DMS 273 treated with DMSO at 0.1 percent for 48 hours (cell line): ENCODE measurements at places on chromosomes 11 and 22.

- no peak for DNase-seq
Measured at GRCh38 chr22:29078036-29078868, 5.4 kb downstream of the KREMEN1 start.

DNA sequence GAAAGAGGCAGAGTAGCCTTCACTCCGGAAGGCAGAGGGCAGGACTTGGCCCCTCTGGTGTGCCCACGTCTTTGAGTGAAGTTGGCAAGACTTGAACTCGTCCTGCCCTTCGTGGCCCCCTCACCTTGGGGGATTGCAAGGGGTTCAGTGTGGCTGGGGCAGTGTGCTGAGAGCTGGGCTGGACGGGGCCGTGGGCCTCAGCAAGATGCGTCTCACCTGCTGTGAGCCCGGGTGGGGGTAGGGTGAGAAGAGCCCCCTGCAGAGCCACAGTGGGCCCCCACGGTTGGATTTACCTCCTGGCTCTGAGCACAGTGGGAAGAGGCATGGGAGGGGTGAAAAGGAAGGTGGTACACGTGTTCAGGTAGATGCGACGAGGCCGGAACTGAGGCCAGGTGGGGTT is 81.4 kb upstream of the ATXN10 start:
- DNase-seq, result no peak

- no peak for DNase-seq
Measured at GRCh38 chr11:64580412-64580811, 10.6 kb upstream of the SLC22A12 start.

DNA sequence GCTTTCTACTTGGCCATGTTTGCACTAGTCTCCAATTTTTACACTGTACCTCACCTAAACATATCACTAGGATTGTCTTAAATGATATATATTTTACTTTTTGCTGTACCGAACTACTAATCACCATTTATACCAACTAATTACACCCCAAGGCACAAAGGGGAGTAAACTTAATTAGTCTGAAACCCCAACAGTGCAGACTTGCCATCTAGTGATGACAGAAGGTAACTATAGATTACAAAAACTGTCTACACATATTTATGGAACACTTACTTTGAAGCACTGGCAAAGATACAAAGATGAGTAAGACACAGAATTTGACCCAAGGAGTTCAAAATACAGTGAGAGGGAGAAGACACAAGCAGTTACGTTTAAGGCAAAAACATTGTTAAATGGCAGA is 139.7 kb downstream of the CNTN5 start:
- DNase-seq, result no peak

- DNase-seq, result no peak
Measured at GRCh38 chr11:44601471-44602370, 36.3 kb downstream of the CD82 start.

DNA sequence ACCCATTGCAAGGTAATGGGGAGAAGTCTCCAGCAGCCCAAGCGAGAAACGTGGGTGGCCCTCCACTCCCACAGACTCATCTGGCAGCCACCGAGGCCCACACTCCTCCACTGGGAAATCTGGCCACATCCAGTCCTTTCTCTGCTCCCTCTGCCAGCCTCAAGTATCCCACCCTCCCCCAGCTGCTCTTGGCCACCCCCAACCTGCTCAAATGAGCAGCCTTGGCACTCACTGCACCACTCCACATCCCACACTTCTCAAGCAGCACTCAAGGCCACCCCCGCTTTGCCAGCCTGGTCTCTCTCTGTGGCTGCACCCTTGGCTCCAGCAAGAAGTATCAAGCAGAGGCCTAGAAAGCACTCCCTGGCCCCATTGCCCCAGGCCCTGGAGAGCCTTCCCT is 28.2 kb downstream of the SLC22A12 start:
- no peak for DNase-seq

DNA sequence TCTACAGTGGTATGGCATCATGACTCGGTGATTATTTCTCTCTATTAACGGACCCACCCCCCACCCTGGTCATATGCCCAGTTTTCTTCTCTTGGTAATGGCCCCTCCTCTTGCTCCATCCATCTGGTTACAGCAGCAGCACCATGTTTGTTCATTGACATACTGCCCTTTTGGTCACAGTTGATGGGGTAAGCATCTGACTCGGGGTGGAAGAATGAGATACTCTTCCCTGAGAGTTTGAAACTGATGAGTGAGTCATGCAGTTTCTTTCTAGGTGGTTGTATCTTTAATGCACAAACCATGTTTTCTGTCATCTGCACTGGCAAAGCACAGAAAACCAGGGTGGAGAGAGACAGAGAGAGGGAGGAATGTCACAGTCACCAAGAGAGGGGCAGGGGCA is 126.0 kb downstream of the SYN3 start:
- no peak for DNase-seq

DNA sequence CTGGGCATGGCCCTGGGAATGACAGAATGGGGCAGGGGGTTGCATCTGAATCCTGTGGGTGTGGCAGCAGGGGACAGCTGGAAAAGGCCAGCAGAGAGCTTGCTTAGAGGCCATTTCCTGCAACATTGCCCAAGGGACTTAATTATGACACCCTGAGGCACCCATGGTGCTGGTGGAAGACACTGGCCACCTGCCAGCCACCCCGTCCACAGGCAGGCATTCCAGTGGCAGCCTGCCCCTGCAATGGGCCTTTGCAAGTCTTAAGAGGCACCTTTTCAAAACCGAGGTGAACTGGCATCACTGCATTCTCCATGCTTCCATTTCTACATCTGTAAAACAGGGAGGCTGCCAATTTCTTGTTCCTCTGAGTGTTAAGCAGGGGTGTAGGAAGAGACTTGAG is 21.6 kb upstream of the SUSD2 start:
- DNase-seq, result no peak

- no peak for DNase-seq
Measured at GRCh38 chr11:120974965-120975364, 48.9 kb upstream of the TBCEL start.

GRCh38 chr11:29627541-29627940 is 389.3 kb downstream of the KCNA4 start:
- DNase-seq, result no peak

GRCh38 chr22:35903571-35904335 is 124.9 kb downstream of the RBFOX2 start:
- DNase-seq, result no peak

DNA sequence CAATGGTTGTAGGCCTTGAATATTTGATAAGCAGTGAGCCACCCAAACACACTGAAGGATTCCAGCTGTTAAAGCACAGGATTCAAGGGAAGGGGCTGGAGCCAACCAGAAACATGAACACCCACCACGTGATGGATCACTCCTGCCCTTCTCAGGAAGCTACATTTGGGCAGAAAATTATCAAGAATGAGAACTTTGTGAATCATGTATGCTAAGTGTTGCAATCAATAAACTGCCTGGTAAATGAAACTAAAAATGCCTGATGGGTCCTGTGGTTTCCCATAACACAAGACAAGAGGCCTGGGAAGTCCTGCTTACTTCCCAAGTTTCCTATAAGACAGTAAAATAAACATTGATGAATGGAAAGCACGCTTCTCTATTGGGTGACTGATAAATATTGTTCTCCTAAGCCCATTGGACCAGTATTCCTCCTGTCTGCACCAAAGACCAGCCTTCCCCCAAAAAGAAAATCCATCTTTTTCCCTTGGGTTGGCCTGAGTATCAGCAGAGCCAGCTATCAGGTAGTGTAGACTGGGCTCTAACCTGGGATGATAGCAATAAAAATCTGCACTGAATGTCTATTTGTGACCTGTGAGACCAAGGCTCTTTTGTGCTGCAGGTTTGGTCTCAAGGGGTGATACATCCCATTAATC is 98.4 kb downstream of the CCDC83 start:
- DNase-seq, result no peak

DNA sequence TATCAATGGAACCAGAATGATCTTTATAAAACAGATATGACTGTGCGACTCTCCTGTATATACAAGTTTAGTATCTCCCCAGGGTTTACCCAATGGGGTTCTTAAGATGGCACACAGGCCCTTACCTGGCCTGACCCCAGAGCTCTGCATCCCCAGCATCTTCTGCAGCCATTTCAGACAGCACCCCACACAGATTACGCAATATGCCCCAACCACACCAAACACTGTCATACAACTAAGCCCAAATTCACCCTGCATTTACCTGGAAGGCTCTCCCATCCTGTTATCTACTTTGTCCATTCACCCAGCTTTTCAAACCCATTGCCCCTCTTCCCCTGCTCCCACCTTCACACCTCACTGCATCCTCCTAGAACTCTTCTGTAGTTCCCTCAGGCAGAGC is 182.5 kb upstream of the API5 start:
- no peak for DNase-seq

- no peak for DNase-seq
Measured at GRCh38 chr11:44030996-44031395, 16.8 kb upstream of the ACCSL start.

DNA sequence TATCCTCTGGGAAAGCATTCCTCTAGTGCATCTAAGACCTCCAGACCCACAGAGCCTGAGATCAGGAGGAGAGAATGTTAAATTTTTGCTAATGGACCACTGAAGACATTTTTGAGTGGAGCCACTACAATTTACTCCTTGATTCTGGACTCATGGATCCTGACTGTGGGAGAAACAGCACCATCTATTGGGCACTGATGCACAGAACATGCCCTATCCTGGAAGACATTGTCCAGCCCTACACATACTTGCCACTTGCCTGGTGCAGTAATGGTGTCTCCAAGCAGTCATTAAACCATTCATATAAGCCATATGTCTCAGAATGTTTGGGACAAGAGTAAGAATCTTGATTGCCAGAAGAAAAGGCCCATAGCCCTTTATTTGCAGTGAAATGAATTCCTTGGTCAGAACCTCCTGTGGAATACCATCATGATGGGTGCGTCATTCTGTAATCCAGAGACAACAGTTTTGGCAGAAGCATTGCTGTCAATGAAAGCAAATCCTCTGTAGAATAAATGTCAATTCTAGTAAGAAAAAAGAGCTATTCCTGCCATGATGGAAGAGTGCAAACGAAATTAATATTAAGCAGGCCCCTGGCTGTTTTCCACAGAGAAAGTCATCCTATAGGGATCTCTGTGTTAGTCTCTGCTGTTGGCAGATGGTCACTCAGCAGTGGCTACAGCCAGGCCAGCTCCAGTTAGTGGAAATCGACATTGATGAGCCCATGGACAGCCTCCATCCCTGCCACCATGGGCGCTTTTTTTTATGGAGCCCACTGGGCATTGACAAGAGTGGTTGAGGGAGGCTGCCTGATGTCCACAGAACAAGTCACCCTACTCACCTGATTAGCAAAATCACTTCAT is 43.5 kb downstream of the GGTLC2 start:
- no peak for DNase-seq

- DNase-seq, result no peak
Measured at GRCh38 chr22:18962308-18962635, 26.2 kb upstream of the PRODH start.

DNA sequence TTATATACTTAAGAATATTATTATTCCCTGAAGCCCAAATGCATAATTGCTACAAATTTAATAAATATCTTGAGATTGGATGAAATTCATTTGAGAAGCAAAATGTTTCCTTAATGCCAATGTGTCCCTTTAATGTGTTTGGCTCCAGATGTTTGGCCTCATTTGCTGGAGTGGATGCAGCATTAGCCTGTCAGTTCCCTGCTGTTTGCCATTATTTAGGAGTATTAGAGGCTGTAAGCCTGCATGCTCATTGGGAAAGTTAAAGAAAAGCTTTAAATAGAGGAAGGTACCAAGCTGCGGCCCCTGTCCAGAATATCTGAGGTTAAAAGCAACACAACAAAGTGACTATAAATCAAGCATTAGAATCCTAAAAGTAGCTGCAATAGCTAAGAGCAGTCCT is 54.8 kb upstream of the PITPNB start:
- DNase-seq, result no peak

- no peak for DNase-seq
Measured at GRCh38 chr11:20156876-20157613, 3.2 kb downstream of the DBX1 start.

GRCh38 chr11:46896719-46897406 is 21.5 kb downstream of the LRP4 start:
- DNase-seq, result no peak

DNA sequence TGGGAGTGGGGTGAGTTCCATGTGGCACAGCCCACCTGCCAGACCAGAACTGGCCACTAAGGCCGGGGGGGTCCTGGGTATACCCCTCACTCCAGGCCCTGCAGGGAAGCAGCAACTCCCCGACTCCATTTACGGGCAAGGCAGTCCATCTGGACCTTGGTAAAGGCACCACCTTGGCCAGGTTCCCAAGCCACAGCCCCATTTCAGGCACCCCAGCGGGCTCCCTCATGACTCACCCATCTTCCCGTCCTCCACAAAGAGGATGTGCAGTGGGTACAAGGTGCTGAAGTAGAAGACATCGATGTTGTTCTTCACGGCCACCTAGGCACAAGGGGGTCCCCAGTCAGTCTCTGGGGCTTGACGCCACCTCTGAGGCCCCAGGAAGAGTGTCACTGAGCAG is 15.7 kb upstream of the RASL10A start:
- peak; percentile 57 for DNase-seq

- DNase-seq, result no peak
Measured at GRCh38 chr11:35458846-35459245, 39.5 kb upstream of the SLC1A2 start.

GRCh38 chr11:494761-495536 is 12.1 kb downstream of the RNH1 start:
- DNase-seq, result no peak

DNA sequence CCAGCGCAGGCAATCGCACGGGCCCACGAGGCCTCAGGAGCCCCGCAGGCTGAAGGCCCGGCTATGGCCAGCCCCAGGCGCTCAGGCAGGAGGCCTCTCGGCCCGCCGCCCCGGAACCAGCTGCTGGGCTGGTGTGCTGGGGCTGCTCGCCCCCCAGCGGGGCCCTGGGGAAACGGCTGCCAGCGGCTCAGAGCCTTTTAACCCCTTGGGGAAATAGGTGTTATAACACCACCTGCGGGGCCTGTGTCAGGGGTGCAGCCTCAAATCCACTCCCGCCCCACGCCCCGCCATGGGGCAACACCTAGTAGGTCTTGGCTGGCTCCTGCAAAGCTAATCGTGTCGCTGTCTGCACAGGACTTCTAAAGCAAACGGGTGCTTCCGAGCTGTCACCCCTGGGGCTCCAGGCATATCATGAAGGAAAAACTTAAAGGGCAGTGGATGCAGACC is 237.4 kb downstream of the TTC28 start:
- DNase-seq, result peak; percentile 53

DNA sequence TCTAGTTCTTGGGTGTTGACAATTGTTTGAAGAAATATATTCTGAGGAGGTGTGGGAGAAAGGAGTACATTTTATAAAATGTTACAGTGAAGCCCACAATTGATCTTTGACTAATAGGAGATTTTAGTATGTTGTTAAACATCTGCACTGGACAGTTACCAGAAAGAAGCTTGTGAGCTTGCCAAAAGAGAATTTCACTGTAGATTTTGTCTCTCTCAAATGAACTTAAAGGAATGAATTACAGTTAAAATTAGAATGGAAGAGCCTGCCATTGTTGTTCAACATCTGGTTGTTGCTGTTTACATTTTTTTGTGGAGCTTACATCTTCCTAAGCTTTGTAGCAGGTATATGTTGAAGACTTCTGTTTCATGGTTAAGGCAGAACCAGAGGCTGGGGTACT is 620.5 kb upstream of the CCDC179 start:
- no peak for DNase-seq

GRCh38 chr11:130241713-130242112 is 73.0 kb downstream of the ZBTB44 start:
- no peak for DNase-seq

- no peak for DNase-seq
Measured at GRCh38 chr22:35411102-35411501, 11.2 kb downstream of the MCM5 start.
